ENCODE measurements at places on chromosomes 2 and 18.

- no peak for DNase-seq
Measured at GRCh38 chr2:49044350-49045079, 109.8 kb downstream of the FSHR start.

DNA sequence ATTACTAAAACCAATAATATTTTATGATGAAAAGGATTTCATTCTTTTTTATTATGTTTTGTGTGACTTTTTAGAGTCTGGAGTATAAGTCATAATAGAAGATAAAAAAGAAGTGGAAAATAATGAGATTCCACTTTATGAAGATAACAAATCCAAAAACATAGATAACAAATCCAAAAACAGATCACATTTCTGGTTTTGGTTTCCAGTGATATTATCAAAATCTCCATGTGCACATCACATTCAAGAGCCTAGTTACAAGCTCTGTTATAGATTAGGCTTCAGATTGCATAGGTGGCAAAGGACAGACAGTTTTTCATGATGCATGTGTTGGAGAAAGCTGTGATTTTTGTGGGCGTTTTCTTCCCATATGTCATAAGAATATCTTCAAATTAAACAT lies 648.2 kb downstream of the STK39 start:
- DNase-seq, result no peak

- no peak for DNase-seq
Measured at GRCh38 chr2:160358046-160358445, 135.6 kb downstream of the RBMS1 start.

GRCh38 chr18:66621816-66622576 lies 18.1 kb upstream of the CDH19 start:
- DNase-seq, result no peak

GRCh38 chr2:98034745-98035144 lies 39.0 kb upstream of the TMEM131 start:
- no peak for DNase-seq

- no peak for DNase-seq
Measured at GRCh38 chr18:35005963-35006577, 35.1 kb upstream of the MAPRE2 start.

GRCh38 chr2:18910843-18911242 lies 321.5 kb upstream of the NT5C1B start:
- DNase-seq, result no peak

DNA sequence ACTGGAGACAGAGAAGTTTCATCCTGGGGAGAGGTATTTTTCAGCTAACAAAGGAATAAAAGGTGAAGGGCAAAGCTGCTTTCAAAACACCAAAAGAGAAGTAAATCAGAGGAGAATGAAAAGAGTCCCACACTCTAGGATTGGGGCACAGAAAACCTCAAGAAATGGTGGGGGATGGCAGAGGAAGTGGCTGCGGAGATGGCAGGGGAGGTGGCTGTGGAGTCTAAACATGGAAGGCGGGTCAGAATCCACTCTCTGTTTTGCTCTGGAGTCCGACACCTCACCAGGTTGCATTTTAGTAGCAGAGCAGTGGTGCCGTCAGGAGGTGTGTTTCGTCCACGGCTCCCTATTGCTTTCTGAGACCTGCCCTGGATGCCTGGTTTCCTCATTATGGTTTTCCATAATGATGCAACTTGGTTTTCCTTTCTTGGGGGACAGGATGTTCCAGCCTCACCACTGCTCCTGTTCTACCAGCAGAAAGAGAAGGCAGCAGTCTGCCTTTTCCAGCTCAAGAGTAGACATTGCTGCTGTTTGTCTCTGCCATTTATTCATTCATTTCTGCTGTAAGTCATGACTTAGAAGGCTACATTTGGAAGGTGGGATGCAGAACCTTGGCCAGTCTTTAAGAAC lies 188.7 kb downstream of the ANKRD44 start:
- no peak for DNase-seq

GRCh38 chr2:218983263-218983933 lies 1.6 kb downstream of the FEV start:
- no peak for DNase-seq

Data from heart left ventricle (tissue), 16 donors.